ENCODE measurements at places on chromosomes 6 and 20.

DNA sequence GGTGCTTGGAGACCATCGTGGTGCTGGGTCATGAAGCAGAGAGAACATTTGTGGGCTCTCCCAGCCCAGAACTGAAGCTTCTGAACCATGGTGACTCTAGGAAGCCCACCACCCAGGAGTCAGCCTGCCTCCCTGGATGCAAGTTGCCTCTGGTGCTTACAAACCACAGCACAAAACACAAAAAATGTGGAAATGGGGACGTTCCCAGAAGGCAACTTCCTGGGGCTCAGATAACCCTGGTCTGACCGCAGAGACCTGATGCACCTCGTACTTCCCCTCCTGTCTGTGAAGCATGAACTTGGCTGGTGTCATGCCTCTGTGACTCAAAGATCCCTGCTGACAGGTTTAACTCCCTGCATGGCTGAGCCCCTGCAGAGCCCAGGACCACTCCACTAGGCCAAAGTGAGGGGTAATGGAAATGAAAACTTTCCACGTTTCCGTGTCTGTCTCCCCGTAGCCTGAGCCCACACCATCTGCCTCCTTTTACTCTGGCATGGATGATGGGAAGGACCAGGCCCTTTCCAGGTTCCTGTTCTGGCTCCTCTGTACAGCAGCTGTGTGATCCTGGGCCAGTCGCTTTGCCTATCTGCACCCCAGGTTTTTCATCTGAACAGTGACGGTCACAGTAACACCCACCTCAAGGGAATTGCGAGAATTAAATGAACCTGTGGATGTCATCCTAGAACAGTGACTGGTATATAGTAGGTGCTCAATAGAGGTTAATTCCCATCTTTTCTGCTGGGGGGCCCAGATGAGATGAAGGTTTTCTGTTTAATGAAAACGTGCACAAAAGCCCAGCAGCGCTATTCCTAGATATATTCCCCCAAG, 57.7 kb downstream of the PPP1R16B start:
- no peak for DNase-seq

- no peak for DNase-seq
These were observed 156.4 kb upstream of the DTNBP1 start for GRCh38 chr6:15819226-15819625.

GRCh38 chr6:142943711-142944123, 1.3 kb downstream of the HIVEP2 start:
- no peak for DNase-seq

DNA sequence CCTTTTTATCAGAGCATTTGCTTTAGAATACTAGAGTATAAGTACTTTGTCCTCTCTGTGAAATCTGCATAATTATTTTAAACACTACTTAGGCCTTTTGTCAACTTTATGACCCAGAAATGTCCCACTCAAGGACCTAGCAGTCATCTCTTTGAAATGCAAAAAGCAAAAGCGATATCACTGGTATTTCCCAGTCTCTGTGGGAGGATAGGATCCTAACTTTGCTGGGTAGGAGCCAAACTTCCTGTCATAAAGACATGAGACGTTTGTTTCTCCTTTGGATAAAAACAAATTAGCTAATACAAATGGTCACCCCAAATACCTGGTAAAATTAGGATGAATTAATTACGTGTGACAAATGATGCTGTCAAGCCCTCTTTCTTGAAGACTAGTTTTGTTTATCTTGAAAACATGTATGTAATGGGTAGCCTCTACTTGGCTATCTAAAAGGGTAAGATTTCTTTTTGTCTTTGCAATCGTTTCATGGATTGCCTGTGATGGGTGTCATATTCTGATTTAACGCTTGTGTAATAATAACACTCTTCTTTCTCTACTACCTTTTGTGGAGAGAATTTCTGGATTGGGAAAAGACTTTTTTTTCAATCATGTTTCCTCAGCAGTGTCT, 36.2 kb downstream of the DCDC2 start:
- DNase-seq: no peak

GRCh38 chr6:7919871-7920270, 9.3 kb upstream of the TXNDC5 start:
- no peak for DNase-seq
